ENCODE measurements at places on chromosomes 1 and 21.

GRCh38 chr1:13807209-13807608, 107.2 kb downstream of the PRDM2 start:
- peak; percentile 77 for DNase-seq

DNA sequence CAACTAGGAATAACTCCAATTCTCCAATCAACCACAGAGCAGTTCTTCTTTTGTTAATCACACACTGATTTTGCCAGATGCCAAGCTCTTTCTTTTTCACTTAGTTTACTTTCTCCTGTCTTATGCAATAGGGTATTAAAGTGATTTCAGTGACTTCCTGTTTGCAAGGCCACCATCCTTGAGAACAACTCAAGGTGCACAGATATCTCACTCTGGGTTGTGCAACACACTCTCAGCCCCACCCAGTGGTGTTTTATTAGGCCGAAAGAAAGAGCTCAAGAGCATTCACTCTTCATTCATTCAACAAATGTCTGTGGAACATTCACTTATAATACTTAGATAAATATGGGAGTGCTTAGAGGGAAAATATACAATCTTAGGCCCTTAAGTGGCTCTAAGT, 352.5 kb downstream of the ZNF326 start:
- no peak for DNase-seq

DNA sequence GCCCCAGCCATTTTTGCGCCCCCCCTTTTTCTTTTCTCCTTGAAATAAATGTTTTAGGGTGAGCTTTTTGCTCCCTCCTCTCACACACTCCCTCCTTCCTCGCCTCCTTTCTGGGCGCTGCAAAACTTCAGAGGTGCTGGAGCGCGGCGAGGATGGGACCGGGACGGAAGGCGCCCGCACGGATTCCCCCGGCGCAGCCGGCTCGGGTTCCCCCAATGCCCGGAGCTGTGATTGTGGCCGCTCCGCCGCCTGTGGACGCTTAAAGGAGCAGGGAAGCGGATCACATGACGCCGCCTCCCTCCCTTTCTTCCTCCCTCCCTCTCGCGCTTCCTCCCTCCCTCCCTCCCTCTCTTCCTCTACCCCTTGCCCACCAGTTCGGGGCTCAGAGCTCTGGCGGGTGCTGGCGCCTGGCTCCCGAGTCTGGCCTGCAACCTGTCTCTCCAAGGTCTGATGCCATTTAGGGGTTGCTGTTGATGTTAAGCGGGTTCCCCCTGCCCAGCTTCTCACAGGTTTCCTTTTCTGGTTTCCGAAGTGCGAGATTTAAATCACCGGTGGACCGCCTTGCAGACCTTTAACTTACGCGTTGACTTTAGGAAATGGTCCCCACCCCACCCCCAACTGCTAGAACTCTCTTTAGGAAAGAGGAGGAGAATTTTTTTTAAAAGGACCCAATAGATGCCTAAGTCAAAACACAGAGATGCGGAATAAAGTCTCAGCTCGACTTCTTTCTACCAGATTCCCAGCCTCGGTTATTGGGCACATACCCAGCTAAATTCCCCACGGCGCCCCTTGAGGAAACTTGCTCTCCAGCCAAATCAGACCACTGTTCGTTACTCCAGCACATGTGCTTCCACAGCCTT, at the start of gene WLS:
Gene WLS (minus strand): TSS at position 235 of the 860 bp plus-strand sequence. CDS start 224 bp downstream, at position 11.
- DNase-seq: peak; percentile 82

DNA sequence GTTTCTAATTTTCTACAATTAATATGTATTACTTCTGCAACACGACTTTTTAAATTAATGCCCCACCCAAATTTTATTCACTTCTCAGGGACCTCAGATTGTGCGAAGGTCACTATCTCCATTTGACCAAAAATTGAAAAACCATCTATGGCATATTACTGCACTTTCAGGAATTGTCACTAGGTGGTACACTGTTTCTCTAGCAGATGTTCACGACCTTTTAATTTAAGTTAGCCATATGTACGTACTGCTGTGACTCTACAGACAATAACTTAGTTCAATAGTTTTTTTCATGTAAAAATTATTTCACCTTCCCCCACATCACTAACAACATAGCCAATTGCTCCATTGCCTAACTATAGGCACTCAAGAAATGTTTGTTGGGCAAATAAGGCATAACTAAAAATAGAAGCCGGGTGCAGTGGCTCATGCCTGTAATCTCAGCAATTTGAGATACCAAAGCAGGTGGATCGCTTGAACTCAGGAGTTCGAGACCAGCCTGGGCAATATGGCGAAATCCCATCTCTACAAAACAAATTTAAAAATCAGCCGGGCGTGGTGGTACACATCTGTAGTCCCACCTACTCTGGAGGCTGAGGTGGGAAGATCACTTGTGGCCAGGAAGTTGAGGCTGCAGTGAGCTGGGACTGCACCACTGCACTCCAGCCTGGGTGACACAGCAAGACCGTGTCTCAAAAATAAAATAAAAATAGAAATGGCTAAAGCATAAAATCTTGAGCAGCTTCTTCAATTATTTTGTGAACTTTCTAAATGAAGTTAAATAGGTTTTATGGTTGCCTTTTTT, 75.7 kb upstream of the PKN2 start:
- DNase-seq: peak; percentile 32

DNA sequence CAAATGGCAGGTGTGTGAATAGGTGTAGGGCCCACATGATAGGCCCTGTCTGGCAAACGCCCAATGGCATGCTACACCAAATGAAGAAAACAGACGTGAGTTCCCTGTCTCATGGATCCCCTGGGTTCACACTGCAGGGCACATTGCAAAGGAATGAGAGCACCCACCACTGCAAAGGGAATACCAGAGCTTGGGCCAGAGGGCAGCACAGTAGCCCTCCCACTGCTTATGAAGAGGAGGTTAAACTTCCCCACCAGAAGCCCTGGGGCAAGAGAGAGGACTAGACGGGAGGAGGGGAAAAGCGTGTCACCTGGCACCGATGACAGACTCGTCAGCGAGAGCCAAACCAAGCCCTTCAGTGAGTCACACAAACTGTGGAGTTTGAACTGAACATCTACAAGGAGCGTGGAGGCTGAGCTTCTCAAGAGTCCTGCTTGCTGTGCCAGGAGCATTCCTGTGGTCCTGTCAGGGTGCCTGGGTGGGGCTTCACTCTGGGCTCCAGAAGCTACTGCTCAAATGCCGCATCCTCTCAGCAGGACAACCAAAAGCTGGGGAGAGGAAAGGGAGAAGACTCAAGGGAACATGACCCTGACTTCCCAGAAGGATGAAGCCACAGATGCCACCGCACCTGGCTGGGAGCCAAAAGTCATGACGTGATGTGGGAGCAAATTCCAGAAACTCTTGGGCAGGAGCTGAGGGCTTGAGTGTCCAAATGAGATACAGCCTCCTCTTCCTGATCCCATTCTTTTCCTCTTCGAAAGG, 61.1 kb downstream of the TOMM20 start:
- DNase-seq: no peak

DNA sequence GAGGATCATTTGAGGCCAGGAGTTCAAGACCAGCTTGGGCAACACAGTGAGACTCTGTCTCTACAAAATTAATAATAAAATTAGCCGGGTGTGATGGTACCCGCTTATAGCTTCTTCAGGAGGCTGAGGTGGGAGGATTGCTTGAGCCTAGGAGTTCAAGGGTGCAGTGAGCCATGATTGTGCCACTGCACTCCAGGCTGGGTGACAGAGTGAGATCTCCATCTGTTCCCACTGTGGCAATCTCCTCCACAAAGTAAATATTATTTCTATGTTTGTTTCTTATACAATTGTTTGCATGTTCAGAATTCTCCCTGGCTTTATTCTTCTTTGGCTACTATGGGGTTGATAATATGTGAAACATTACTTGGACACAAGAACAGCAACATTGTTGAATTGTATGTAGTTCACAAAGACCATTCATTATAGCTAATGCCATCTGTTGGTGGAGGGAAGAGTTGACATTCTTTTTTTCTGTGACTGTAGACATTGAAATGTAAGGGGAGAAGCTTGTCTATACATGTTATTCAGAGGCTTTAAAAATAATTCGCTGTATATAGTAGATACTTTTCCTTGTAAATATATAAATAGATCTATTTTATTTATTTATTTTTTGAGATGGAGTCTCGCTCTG, 47.8 kb upstream of the SRSF10 start:
- DNase-seq: peak; percentile 27

- peak; percentile 32 for DNase-seq
Observed at GRCh38 chr1:55425310-55425930, 210.3 kb upstream of the USP24 start.

GRCh38 chr1:90114521-90115141, 119.7 kb downstream of the ZNF326 start:
- DNase-seq: peak; percentile 54

GRCh38 chr1:4736254-4736653, 81.8 kb downstream of the AJAP1 start:
- DNase-seq: no peak

- no peak for DNase-seq
Observed at GRCh38 chr1:207519505-207520399, 23.8 kb downstream of the CR1 start.

DNA sequence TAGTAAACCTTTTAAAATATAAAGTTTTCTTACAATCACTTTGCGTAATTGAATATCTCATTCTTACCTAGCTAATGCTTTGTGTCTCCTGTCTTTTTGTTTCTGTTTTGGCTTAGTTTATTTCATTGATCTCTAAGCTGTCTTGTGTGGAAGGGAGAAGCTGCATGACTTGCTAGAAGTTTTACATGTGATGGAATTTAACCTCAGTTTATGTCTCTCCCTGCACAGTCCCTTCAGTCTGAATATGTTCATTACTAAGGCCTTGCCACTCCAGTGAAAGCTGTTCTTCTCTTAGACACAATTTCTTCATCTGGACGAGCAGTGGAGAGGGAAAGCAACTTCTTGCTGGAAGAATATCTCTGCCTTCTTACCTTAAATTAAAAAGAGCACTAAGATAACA, 19.9 kb upstream of the GPR88 start:
- DNase-seq: no peak

GRCh38 chr1:101235696-101236515, 913 bp upstream of the S1PR1 start:
- DNase-seq: peak; percentile 27
